ENCODE measurements at places on chromosomes 12 and 14.

GRCh38 chr12:34406996-34407300 lies 384.7 kb downstream of the ALG10 start:
- DNase-seq = no peak

DNA sequence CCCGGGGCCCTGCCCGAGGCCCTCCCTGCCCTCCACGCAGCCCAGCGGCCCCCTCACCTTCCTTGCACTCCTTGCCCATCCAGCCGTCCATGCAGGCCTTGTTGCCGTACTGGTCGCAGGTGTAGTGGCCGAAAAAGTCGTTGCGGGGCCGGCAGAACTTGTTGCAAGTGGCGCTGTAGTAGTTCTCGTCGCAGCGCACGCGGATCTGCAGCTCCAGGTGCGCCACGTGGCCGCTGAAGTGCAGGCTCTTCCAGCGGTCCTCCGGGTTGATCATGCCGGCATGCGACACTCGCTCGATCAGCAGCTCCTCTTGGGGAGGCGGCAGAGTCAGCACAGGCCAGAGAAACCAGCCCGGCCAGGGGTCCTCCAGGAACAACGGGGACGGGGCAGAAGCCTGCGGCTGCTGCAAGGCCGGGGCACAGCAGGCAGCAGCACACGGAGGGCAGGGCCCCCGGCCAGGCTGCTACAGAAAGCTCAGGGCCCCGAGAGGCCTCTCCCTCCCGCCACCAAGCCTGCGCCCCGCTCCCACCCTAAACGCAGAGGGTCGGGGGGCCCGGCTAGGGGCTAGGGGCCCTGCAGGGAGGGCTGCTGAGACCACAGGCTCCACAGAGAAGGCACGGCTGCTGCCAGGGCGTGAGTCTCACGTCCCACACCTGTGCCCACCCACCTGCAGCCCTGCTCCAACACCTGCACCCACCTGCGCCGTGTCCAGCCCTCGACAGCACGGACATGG lies 12.7 kb downstream of the JAG2 start:
- DNase-seq = no peak

GRCh38 chr12:92452763-92453162 lies 250.0 kb upstream of the PLEKHG7 start:
- DNase-seq = no peak

GRCh38 chr12:123928274-123928865 lies 44.3 kb downstream of the CCDC92 start:
- no peak for DNase-seq

- no peak for DNase-seq
Observed at GRCh38 chr14:98219638-98220037, 1052.4 kb downstream of the BCL11B start.

GRCh38 chr12:75378354-75378753 lies 12.5 kb upstream of the GLIPR1L2 start:
- no peak for DNase-seq

DNA sequence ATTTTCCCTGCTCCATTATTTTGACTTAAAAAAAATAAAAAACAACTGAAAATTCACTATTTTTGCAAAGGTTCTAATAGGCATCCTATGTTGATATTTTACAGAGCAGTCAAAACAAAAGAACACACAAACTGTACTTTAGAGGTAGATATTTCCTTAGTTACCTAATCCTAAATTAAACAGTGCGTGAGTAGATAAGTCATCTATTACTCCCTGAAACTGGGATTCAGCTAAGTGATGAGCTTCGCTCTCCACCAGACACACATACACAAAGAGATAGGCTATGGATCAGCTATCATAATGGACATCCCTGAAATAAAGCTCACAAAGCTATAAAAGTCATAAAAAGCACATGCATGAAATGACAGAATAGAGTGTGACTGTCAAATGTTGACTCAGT lies 398.7 kb downstream of the SOX5 start:
- DNase-seq = no peak

GRCh38 chr14:79571366-79571765 lies 639.9 kb downstream of the DIO2 start:
- no peak for DNase-seq

DNA sequence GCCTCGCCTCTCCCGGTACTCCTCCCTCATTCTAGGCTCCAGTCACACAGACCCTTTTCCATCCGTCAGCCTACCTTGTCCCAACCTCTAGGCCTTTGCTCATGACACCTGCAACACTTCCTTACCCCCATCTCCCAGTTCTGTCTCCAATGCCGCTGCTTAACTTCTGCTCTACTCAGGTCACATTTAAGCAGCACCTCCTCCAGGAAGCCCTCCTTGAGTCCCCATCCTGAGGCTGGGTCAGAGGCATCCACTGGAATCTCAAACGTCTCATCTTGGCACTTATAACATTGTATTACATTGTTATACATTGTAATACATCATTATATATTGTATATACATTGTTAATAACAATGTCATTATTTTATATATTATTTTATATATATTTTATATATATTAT lies 32.8 kb downstream of the RASAL1 start:
- no peak for DNase-seq

GRCh38 chr14:76109087-76109880 lies 42.4 kb upstream of the GPATCH2L start:
- no peak for DNase-seq

DNA sequence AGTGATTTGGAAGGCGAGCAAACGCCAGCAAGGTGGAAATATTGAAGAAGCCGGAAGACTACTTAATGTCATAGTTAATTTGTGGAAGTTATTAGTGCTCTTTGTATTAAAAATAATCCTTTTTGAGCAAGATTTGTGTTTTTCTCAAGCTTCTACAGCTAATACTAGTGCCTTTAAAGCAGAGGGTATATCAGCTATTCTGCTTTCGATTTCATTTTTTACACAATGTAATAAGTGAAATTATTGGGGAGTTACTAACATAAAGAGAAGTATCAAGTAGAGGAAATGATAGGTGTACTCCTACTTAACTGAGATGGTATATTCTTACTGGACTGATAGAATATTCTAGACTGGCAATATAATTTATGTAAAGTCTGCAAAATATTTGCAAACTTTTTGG lies 392.4 kb upstream of the DCN start:
- no peak for DNase-seq

GRCh38 chr12:5588176-5588575 lies 156.3 kb downstream of the NTF3 start:
- no peak for DNase-seq

GRCh38 chr12:55974308-55974730 lies 441 bp downstream of the RAB5B start:
- DNase-seq = no peak

GRCh38 chr12:86484473-86484872 lies 228.3 kb upstream of the MGAT4C start:
- DNase-seq = no peak

DNA sequence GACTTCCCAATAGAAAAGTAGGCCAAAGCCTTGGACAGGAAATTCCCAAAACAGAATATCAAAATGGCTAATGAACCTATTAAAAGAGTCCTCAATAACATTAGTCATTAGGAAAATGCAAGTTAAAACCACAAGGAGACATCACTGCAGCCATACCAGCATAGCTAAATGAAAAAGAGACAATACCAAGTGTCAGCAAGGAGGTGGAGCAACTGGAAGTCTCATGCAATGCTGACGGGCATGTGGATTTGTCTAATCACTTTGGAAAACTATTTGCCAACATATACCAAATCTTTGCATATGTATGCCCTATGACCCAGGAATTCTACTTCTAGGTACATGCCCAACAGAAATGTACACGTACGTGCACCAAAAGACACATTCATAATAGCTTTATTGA lies 60.5 kb upstream of the PLEKHG3 start:
- DNase-seq = no peak

DNA sequence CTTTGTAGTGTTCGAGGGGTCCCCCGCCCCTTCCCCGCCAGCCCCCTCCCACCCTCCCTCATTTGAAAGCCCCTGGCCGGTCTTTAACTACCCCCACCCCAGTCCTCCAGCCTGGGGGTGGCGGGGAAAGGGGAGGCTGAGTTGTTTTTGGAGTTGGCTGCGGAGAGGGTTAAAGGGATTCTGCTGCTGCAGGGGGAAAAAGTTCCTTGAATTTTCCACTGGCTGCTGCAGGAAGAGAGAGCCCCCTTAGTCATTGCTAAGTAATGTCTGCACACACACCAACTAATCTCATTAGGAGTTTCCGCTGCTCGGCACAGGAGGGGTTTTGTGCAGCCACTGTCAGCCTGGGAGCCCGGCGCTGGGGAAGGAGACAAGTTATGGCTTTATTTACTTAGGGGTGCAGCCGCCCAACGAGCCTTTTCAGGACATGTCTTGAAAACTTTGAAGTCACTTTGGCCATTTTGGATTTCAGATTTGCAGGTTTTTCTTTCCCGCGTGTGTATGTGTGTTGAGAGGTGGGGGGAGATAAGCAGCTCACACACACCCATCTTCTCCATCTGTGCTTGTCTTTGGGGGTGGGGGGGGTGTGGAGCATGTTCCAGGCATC lies 1.8 kb downstream of the ELK3 start:
- DNase-seq = no peak

DNA sequence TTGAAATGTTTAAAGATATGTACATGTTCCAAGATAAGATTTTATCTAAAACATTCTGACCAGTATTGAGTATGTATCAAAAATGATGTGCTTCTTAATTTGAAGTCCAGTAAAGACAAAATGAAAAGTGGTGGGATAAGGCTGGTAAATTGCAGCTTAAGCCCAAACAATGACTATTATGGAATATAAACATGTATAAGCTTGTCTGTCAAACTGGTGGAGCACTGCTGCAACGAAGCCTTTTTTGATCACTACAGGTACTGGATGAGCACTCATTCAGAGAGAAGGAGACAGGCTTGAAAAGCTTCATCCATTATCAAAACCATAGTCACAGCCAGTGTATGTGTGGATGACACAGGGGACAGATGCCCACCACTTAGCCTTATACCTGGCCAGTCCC lies 138.4 kb downstream of the ATP23 start:
- DNase-seq = no peak

DNA sequence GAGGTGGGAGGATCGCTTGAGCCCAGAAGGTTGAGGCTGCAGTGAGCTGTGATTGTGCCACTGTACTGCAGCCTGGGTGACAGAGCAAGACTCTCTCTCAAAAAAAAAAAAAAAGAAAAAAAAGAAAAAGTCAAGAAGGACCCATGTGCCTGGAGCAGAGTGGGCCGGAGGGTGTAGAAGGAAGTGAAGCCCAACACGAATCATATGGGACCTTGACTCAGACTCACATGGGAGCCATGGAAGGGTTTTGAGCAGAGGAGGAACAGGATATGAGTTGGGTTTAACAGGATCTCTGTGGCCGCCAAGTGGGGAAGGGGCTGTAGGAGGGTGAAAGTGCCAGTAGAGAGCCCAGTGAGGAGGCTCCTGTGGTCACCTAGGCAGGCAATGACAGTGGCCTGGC lies 165.4 kb downstream of the PHETA1 start:
- DNase-seq = no peak

- DNase-seq = no peak
Observed at GRCh38 chr14:76413962-76414600, 38.1 kb downstream of the ESRRB start.

GRCh38 chr12:54026640-54027441 lies 1.4 kb upstream of the HOXC6 start:
- DNase-seq = no peak

GRCh38 chr12:129941618-129942017 lies 37.8 kb upstream of the TMEM132D start:
- DNase-seq = no peak

GRCh38 chr14:100332797-100333196 lies 9.7 kb downstream of the SLC25A47 start:
- no peak for DNase-seq

- no peak for DNase-seq
Observed at GRCh38 chr12:88185988-88186387, 43.9 kb downstream of the TMTC3 start.

- no peak for DNase-seq
Observed at GRCh38 chr12:116920939-116921338, 10.2 kb downstream of the FBXW8 start.

- no peak for DNase-seq
Observed at GRCh38 chr14:38718519-38718918, 384.5 kb downstream of the SEC23A start.

DNA sequence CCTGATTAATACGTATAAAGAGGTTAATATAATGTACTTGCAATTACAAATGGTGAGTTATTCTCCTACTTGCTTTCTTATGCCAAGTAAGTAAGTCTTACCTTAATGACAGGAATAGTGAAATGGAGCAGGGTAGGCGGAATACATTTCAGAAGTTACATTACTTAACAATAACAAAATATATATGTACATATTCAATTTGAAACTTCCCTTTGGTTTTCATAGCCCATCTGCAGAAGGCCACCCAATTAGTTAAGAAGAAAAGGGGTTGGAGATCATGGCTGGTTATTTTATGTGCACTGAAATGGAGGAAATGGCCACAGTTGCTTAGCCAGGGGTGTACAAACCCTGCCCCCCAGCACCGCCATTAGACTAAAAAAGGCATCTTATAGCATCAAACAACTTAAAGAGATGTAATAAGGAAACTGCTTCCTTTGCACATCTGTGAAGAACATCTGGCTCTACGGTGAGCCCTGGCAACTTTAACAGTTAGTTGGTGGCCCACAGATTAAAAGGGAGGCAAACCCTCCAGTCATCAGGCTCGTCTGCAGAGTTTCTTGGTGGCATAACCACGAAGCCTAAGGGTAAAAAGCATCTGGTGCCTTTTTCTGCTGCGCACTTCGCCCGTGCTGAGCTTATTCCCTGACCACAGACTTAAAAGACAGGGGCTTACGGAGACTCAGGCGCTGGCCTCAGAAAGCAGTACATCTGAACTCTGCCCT lies 38.8 kb upstream of the DACT1 start:
- DNase-seq = no peak

Data from stimulated activated CD4-positive, alpha-beta T cell treated with anti-CD3 and anti-CD28 coated beads, Interleukin-1b, Interleukin-23, amount 100 ng/mL, for 1 hour (primary cell).